NCI-H1417 treated with DMSO at 0.1 percent for 48 hours (cell line): ENCODE measurements at places on chromosomes 2 and 18.

DNA sequence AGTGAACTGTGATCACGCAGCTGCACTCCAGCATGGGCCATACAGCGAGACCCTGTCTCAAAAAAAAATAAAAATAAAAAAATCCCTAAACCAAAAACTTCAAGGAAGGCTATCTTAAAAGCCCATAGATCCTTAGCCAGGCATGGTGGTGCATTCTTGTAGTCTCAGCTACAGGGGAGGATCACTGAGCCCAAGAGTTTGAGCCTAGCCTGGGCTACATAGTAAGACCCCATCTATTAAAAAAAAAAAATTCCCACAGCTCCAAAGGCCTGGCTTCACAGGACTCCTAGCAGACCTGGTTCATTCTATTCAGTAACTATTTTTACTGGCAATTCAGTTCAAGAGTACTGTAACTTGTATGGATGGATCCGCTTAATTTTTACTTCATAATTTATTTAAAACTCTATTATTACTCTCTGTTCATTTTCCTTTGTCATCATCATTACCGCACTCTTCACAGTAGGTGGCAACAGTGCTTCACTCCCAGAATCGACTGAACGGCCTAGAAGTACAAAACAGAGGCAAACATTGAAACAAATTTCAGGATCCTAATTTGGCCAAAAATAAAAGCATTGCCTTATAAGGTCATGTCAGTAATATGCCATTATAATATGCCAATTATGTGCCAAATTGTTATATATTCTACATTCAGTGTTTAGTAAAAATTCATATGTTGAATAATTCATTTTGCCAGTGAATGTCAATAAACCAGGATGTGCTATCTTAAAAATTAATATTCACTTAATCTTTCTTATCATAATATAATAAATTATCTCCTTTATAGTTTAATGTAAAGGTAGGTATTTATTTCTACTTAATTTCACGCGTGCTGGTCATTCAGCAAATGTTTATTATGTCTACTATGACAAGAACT, 14.3 kb upstream of the STAM2 start:
- DNase-seq = peak; percentile 14

- no peak for DNase-seq
Measured at GRCh38 chr2:130389783-130390182, 33.9 kb downstream of the PTPN18 start.

GRCh38 chr2:35784777-35785176, 570.8 kb upstream of the CRIM1 start:
- no peak for DNase-seq

DNA sequence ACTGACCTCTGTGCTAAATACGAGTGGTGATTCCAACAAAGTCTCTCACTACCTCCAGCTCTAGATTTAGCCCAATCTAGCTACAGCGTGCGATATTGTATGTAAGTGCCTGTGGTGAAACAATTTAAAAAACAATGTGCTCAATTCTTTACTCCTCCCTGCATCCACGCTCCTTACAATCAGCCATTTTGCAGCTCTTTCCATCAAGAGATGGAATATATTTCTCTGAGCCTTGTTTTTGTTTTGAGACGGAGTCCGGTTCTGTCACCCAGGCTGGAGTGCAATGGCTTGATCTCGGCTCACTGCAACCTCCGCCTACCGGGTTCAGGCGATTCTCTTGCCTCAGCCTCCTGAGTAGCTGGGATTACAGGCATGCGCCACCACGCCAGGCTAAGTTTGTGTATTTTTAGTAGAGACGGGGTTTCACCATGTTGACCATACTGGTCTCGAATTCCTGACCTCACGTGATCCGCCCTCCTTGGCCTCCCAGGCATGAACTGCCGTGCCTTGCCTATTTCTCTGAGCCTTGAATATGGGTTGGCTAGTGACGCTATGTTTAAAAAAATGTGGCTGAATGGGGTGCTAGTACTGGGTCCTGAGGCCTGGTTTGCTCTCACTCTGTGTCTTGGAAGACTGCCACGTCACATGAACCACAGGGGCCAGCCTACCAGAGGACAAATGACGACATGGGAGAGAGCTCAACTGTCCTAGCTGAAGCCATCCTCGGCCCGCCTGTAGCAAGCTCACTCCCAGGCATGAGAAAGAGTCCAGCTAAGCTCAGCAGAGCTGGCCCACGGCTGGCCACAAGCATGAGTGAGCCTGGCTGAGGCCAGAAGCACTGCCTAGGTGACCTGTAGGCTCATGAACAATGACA, 14.8 kb downstream of the WDFY1 start:
- DNase-seq = no peak

- no peak for DNase-seq
Measured at GRCh38 chr18:24979235-24979634, 372.7 kb downstream of the ZNF521 start.

DNA sequence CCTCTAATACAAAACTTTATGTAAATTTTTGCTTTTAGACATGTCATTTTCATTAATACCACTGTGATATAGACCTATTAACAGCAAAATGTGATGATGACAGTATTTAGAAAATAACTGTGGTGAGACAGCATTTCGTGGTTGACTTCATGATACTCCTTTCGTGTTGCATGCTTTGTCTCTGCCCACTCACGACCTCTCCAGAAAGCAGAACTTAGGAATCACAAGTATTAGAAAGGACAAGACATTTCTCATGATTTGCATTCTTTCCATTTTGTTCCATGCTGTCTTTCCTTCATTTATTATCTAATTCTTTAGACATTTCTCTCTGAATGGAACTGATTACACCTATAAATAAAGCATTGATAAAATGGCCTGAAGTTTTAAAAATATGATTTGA, 85.2 kb upstream of the POU3F3 start:
- no peak for DNase-seq

DNA sequence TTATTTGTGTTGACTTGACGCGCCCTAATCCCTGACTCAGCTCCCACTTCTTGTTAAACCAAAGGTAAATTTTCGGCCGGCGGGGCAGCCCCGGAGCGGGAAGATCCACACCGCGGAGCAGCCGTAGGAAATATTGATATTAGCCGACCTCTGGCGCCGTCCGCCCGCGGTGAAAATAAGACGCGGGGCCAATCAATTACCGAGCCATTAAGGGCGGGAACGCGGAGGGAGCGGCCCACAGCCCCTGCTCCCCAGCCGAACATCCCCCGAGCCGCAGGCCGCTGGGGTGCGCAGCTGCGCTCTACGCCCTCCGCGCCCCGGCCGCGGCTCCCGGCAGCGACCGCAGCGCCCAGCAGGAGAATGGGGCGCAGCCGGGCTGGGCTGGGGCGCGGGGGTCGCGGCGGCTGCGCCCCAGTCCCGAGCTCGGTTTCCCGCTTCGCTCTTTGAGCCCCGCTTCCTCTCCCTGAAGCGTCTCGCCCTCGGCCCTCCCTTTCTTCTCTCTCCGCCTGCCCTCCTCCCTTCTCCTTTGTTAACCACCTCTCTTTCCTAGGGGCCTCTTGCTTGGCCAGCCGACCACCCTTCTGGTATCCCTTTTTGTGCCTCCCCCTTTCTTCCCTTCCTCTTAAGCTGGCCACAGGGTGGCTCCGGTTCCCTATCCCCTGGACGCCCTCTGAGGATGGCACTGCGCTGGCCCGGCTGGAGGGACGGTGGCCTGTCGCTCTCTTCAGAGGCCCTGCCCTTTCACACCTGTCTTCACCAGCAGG, 40.9 kb downstream of the CELF4 start:
- no peak for DNase-seq

DNA sequence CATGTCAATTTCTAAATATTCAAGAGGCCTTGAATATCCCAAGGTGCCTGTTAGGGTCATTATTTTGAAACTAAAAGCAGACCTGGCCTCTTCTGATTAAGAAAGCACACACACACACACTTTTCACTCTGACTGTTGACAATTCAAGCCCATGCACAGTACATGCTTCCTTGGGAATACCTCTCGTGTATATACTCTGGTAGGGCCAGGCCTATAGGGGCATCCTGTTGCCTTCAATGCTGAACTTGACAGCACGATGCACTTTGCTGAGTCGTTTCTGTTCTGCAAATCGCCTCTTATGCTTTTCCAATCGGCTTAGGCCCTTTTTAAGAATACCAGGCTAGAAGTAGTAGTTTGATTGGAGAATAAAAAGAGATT, 40.6 kb downstream of the IWS1 start:
- no peak for DNase-seq

DNA sequence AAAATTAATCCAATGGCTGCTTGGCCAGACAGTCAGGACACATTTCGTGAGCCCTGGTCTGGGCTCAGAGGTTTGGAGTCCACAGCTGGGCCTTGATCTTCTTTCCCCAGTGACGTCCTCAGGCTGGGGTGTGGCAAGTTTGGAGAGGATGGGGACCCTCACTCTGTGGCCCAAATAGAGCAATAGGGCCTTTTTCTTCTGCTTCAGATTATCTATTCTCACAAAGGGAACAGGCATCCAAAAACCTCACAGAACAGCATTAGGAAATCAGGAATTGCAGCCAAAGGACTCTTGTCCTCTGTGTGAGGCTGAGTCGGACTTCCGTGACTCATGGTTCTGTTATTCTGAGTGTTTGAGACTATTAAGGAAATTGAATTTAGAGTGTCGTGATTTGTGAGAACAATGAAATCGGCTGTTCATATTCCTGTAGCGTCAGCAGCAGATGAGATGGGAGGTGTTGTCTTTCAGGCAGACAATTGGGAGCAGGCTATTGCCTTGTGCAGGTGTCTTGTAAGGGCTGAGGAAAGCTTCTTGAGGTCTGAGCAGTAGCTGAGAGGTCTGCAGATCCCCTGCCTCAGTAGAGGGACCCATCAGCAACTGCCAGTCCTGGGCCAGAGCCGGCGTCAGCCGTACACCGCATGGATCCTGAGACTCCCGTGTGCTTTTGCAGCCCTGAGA, 113.8 kb downstream of the SH3RF3 start:
- no peak for DNase-seq
